ENCODE measurements at places on chromosomes 2 and 18.

GRCh38 chr2:232139171-232139594, 177.7 kb downstream of the DIS3L2 start:
- DNase-seq: no peak

- no peak for DNase-seq
Measured at GRCh38 chr18:59839931-59840685, 59.7 kb upstream of the PMAIP1 start.

- DNase-seq: no peak
Measured at GRCh38 chr18:23266717-23267446, 131.6 kb downstream of the CABLES1 start.

DNA sequence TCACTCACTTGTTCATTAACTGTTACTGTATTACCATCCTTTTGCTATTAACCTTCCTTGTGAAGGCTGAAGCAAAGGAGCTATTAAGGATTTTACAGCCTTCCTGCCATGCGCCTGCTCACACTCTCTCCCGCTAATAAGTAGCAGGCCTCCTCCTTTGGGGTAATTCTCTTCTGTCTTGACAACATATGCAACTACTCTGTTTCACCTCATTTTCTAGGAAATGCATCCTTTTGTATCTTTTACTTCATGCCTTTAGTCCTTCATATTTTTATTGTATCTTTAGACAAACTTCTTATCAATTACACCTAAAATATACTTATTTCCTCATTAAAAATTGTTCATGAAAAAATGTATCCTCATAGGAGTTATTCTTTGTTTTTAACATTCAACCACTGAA, 434.9 kb upstream of the LYPD1 start:
- no peak for DNase-seq

DNA sequence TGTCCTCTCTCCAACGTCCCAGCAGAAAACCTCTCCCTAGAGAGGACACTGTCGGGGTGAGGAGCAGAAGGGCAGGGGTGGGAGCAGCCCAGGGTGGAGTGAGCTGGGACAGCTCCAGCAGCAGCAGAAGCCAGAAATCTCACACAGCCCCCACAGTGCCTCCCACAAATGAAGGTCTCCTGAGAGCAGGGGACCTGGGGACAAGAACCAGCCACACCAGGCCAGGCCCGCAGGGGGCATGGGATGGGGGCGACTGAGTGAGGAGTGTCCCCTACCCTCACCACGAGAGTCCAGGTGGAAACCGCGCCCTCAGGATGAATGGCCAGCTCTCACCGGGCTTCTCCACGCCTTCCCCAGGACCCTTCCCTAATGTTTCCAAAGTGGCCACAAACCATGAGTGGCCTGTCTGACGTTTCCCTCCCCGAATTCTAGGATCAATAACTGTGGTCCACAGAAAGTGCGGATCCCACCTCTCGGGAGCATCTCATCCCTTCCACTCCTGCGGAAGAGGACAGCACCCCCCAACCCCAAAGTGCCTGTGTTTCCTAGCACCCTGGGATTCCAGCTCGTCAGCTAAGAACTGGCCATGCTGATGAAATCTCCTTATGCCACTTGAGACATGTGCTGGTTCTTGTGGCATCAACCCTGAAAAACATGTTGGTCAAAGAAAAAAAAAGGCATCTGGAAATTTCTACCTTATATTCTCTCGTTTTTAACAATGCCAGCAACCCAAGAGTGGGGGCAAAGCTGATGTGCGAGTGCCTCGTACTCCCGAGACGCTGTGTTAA, 121.1 kb downstream of the HDAC4 start:
- no peak for DNase-seq

DNA sequence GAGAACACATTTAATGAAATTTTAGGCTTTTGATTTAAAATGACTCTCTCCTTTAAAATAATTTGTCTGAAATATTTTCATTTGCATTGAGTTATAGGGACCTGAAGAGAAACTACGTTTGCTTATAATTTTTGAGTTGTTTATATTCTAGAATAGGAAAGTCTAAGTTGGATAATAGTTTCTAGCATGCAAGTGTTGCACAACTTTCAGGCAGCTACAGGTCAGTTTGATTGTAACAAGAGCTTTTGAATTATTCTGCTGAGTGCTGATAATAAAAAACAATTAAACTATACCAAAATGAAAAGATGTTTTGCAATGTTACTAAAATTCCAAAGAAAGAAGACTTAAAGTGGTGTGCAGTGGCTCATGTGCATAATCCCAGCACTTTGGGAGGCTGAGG, 71.0 kb downstream of the PDE1A start:
- no peak for DNase-seq

- no peak for DNase-seq
Measured at GRCh38 chr2:232418466-232419244, 12.0 kb downstream of the ALPG start.

DNA sequence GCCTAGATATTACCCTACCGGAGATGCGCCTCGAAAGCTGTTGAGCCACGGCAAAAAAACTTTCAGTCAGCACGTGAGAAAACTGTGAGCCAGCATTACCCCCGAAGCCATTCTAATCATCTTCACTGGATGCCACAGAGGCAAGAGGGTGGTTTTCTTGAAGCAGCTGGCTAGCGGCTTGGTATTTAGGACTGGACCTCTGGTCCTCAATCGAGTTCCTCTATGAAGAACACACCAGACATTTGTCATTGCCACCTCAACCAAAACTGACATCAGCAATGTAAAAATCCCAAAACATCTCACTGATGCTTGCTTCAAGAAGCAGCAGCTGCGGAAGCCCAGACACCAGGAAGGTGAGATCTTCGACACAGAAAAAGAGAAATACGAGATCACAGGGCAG, 52.8 kb upstream of the SLC66A3 start:
- no peak for DNase-seq

Measured in GM06990 (cell line).